A549 treated with DMSO at 1 μM for 4 hours (cell line): ENCODE measurements at places on chromosomes 2 and 18. TPM values are rescaled to one million over a fixed set of nuclear protein-coding genes. Genes with fewer than 3 reads are reported as not detected.

RIT2 gene
- not detected in 5 replicates for total RNA-seq

GREB1 gene
- total RNA-seq: 2.4 to 3.7 TPM (median 3.2 TPM) in 5 replicates

CDH19 gene
- 0.96 to 2.1 TPM (median 1.7 TPM) in 5 replicates for total RNA-seq

RAD51AP2 gene
- not detected in 5 replicates for total RNA-seq

B4GALT6 gene
- 7.2 to 9.8 TPM (median 9.5 TPM) in 5 replicates for total RNA-seq

CNGA3 gene
- total RNA-seq: 0.03 TPM in 1 of 5 replicates, not detected in the others

UGT1A6 gene
- total RNA-seq: 1.1 to 1.3 TPM (median 1.3 TPM) in 5 replicates

DAPL1 gene
- not detected in 5 replicates for total RNA-seq

B3GNT7 gene
- total RNA-seq: 1.1 to 2.3 TPM (median 1.6 TPM) in 5 replicates

DTNA gene
- total RNA-seq: 0.06 to 0.32 TPM (median 0.17 TPM) in 5 replicates

EEF1B2 gene
- total RNA-seq: 998 to 1,236 TPM (median 1,052 TPM) in 5 replicates

C2orf15 gene
- total RNA-seq: 0.41 to 0.61 TPM (median 0.52 TPM) in 5 replicates

LOXHD1 gene
- total RNA-seq: not detected in 5 replicates

TLX2 gene
- total RNA-seq: 0.14 to 0.43 TPM (median 0.25 TPM) in 5 replicates

SEPTIN10 gene
- total RNA-seq: 46.6 to 73.0 TPM (median 61.4 TPM) in 5 replicates

NYAP2 gene
- 0.02 to 0.03 TPM (median 0.02 TPM) in 3 of 5 replicates, not detected in the others for total RNA-seq

TXNL1 gene
- 61.9 to 76.0 TPM (median 70.7 TPM) in 5 replicates for total RNA-seq

LRRTM4 gene
- total RNA-seq: not detected in 5 replicates

FAM124B gene
- total RNA-seq: not detected in 5 replicates

TUBA4B gene
- total RNA-seq: 0.26 to 0.46 TPM (median 0.31 TPM) in 5 replicates

CKAP2L gene
- total RNA-seq: 11.8 to 17.4 TPM (median 16.0 TPM) in 5 replicates
